ENCODE measurements at places on chromosomes 1 and 21.

DNA sequence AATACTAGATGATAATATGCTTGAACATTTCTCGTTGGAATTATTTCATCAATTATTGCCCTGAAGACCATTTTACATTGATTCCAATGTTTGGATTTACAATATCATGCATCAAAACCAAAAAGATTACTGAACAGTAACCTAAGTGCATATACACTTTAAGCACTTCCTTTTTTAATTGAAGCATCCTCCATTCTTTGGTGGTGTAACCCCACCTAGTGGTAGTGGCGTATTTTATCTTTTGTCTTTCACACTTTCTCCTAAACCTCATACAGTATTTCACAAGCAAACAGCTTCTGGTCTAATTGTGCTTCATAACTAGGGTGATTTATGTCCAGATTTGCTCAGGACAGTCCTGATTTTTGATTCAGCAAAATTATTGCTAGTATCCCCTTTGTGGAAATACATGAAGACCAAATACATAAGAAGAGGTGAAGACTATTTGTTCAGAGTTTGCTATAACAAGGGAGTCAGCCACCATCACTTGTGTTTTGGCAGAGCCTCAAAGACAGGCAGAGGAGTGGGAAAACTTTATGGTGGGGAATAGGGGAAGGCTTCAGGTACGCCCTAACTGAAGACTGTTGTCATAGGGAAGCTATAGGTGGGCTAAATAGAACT lies 3.4 kb upstream of the NVL start:
- DNase-seq = peak; percentile 81

- DNase-seq = no peak
These were observed 7.3 kb downstream of the SLC1A7 start for GRCh38 chr1:53134961-53135734.

- no peak for DNase-seq
These were observed 108.3 kb downstream of the TNR start for GRCh38 chr1:175635092-175635491.

GRCh38 chr1:178412400-178412770 lies 84.4 kb downstream of the CLEC20A start:
- DNase-seq = no peak

- DNase-seq = no peak
These were observed 5.5 kb downstream of the SH2D2A start for GRCh38 chr1:156811168-156811567.

All from RKO (cell line).